ENCODE measurements at places on chromosomes 11 and 22.

DNA sequence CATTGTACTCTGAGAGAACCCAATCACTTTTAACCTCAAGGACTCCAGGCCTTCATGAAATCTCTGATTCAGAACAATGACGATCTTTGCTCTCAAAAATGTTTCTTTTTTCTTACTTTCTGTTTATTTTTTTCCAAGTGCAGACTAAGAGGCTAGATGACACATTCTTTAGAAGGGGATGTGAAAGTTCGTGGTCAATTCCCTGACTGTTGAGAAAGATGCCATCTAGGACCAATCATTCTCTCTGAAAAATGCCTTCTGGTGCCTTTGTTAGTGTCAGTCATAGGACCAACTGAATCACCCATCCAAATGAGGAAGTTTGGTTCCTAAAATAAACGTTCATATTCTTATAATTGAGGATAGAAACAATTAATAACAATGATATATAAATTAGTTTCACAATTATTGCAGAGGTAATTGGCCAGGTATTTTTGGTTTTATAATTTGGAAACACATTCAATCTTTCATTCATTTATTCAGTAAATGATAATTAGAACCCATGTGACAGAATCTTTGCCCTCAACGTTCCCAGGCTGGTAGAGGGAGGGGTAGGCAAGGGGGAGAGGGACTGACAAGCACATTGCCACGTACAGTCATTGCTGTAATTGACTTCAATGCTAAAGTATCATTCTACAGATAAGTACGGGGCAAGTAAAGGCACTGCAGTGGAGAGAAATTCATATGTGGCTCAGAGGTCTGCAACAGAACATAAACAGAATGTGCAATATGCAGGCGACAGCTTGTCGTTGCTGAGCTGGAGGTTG is 333.4 kb upstream of the MPPED2 start:
- no peak for DNase-seq

DNA sequence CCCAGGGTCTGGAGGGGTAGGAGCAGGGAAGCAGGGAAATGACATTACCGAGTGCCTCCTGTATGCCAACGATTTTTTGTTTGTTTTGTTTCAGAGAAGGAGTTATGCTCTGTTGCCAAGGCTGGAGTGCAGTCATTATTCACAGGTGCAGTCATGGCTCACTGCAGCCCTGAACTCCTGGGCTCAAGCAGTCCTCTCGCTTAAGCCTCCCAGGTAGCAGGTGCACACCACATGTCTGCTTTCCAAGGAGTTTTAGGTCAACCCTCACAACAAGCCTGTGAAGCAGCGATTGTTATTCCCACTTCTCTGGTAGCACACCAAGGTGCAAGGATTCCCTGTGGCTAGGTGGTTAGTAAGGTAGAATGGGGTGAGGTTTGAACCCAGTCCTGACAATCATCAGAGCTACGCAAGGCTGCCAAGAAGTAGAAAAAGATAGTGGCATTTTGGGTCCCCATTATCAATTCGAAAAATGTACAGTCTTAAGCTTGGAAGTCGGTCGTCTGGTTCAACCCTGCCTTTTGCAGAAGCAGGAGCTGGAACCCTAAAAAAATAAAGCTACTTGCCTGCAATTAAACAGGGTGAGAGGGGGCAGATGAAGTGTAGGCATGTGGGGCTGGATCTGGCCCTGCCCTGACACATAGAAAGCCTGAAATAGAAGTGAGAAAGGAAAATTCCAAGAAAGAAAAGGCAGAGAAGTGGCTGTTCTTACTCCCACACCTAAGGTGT is 9.1 kb downstream of the UCP3 start:
- no peak for DNase-seq

GRCh38 chr11:27357250-27357649 is 5.8 kb downstream of the CCDC34 start:
- no peak for DNase-seq

- DNase-seq: peak; percentile 62
Measured at GRCh38 chr22:42621505-42622002, 6.9 kb upstream of the POLDIP3 start.

- DNase-seq: no peak
Measured at GRCh38 chr11:12150831-12151382, 40.5 kb downstream of the MICAL2 start.

DNA sequence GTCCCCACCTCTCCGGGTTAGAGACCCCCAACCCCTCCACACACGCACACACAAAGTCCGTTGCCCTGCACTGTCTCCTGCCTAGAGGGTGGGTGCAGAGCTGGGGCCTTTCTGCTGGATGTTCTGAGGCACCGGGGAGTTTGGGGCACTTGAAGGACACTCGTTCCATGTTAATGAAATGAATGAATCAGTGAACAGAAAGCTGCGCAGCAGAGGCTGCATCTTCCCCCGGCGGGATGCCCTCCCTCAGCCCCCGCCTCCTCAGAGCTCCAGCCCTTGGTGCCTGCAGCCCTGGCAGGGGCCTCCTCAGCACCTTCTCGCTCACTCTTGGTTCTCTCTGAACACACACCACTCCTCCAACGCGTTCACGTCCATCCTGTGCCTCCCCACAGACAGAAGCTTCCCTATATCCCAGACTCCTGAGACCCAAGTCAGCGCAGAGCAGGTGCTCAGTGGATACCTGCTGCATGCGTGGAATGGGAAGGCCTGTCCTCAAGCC is 611.9 kb downstream of the TBC1D22A start:
- DNase-seq: no peak

DNA sequence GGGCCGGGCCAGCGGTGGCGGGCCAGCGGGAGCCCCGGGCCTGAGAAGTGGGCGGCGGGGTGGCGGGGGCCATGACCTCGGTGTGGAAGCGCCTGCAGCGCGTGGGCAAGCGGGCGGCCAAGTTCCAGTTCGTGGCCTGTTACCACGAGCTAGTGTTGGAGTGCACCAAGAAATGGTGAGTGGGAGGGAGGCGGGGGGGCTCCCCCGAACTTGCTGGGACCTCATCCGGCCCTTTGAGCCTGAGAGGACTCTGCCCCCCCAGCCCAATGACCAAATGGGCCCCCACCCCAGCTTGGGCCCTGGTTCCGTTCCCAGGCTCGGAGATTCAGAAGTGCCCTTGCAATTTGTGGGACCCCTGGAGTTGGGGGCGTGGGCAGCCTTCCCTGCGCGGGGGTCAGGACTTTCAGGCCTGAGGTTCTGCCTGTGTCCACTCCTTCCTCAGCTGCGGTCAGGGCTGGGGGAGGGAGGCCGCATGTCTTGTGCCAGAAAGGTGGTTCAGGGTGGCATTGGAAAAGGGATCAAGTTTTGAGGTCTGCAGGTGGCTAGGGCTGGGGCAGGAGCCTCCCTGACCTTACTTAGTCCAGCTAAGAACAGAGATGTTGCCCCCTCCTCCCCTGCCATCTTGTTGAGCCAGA is 496 bp downstream of the EHBP1L1 start:
- no peak for DNase-seq

DNA sequence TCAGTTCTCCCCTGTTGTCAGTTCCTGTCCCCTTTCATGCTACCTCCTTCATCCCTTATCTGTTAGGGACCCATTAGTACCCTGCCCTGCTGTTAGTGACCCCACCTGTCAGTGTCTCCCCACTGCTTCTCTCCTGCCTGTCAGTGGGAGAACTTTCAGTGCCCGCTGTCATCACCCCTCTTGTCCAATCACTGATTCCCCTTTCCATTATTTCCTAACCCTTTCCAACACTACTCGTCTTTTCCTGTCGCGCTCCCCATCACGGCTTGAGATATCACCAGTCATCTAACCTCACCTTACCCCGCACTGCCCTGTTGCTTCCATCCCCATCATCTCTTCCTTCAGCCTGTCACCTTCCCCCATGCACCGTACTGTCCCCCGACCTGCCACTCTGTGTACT is 4.0 kb downstream of the PPP6R2 start:
- DNase-seq: no peak

DNA sequence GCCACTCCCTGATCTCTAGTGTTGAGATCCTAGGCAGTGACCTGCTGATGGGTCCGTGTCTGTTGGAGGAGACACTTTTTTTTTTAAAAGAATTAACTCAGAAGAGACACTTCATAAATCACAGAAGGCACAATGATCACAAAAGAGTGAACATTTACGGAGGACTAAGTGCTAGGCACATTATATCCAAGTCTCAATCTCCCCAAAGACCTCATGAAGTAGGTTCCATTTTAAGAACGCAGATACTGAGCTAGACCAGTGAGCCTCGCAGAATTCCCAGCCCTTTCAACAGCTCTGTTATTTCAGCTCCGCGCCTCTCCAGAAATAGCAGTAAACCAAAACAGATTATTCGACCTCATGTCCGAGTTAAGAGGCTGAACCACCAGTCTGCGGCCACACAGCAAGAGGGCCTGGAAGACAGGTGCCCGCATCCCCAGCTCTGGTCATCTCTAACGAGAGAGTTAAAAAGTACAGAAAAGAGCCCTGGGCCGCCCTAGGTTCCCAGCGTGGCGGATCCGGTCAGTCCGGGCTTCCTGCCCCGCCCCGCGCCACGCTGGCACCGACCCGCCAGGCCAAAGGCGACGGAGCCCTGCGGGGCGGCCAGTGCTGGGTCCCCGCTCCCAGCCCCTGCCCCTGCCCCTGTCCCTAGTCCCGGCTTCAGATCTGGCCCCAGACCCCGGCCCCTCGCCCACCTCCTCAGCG is 612 bp downstream of the XBP1 start:
- DNase-seq: peak; percentile 55

- no peak for DNase-seq
Measured at GRCh38 chr11:60263402-60263801, 17.1 kb upstream of the MS4A4A start.

DNA sequence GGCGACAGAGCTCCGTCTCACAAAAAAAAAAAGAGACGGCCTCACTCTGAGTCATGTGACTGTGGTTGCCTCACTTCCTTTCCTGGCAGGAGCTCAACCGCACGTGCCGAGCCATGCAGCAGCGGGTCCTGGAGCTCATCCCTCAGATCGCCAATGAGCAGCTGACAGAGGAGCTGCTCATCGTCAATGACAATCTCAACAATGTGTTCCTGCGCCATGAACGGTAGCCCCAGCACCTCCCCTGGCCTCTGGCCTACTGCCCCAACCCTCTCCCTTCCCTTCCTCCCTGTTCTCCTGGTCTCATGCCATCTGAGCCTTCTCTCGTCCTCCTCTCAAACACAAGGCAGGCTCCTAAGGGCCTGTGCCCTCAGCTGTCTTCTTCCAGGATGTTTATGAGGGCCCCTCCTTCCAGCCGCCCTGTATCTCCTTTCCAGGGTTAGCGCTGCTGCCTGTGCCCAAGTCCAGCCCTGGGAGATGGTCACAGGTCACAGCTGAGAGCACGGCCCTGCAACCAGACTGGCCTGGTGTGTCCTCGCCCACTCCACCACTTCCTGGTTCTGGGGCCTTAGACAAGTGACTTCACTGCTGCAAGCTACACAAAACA is 30.7 kb downstream of the TOM1 start:
- peak; percentile 68 for DNase-seq

- no peak for DNase-seq
Measured at GRCh38 chr22:49264696-49265095, 563.0 kb downstream of the BRD1 start.

GRCh38 chr11:12432507-12432906 is 55.1 kb downstream of the PARVA start:
- DNase-seq: no peak

DNA sequence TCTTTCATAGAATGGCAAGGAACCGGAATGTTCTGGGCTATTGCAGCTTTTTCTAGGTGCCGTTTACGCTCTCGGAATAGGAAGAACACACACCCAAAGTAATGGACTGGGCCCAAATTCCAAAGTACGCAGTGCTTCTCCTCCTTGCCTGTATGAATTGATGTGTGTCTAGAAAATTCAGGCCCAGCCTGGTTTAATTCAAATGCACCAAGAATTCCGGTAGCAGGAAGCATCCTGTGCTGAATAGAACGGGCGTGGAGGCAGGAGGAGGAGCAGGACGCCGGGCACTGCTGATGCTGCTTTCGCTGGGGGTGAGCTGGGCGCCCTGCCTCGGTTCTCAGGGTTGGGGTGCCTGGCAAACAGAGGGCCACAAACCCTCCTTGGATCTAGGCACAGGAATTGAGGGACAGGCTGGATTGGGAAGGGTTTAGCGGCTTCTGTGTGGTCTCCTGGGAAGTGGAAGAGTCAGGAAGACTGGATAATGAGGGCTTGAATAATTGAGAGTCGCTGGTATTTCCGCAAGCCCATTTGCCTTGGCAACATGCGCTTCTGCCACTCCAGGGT is 2.0 kb downstream of the PARVB start:
- DNase-seq: peak; percentile 66

DNA sequence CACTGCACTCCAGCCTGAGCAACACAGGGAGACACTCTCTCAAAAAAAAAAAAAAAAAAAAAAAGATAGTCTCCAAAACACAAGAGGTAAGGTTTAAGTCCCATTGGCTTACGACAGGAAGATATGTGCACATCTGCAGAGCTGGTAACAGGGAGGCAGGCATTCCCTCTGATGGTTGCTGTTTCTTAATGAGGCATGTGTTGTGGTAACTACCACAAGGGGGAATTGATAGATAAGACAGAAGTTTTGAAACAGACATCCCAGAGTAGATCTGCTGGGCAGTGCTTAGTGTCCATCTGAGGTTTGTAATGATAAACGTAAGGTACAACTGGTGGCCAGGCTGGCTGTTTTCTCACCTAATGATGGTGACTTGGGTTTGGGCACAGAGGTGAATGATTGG is 4.7 kb downstream of the EIF1AD start:
- no peak for DNase-seq

DNA sequence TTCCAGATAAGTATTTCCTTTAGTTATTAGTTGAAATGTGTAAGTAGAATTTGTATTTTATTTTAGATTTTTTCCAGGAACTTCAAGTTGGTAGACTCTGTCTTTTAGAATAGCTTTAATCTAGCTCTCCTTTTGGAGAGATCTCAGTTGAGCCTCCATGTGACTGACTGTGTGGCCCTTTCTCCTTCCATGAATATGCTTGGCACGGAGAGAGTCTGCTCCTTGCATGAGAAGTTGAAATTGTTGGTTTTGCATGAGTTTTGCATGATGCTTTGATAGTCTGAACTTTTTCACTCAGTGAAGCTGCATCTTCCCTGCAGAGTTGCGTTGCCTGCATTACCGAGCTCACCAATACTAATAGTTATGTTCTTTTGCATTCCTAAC is 32.8 kb upstream of the CTTN start:
- no peak for DNase-seq

DNA sequence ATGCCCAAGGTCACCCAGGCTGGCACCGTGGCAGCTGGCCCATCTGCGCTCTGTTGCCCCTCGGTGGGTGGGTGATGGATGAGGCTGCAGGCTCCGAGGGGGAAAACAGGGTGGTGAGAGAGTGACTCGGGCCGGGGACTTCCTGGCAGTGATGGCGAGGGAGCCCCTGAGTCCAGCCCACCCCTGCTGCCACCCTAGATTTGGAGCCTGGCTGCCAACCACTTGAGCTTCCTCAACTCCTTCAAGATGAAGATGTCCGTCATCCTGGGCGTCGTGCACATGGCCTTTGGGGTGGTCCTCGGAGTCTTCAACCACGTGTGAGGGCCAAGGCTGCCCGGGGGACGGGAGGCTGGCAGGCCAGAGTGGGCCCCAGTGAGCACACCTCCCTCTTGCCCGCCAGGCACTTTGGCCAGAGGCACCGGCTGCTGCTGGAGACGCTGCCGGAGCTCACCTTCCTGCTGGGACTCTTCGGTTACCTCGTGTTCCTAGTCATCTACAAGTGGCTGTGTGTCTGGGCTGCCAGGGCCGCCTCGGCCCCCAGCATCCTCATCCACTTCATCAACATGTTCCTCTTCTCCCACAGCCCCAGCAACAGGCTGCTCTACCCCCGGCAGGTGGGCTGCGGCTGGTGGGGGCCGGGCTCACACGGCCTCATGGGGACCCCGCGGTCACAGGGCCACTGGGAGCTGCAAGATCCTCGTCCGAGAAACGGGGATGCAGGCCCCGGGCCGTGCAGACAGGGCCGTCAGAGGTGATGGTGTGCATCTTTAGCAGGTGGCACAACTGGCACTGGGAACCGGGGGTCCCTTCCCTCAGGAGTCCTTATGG is 10.1 kb downstream of the TCIRG1 start:
- no peak for DNase-seq
